ENCODE measurements at places on chromosomes 12 and 14.

DNA sequence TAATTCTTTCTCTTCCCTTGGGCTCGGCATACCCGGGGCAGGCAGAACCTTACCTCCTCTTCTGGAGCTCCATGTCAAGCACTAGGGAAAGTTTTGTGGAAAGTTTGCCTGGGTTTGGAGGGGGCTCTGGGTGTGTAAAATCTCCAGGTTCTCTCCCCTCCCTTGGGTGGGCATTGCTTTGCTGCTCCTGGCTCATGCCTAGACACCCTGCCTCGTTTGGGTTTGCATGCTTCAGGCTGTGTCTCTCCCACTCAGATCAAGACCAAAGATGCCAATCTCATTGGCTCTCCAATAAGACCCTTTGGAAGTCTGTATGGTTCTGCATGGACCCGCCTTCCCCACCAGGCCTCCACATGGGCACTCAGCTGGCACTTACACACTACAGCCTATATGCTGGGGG lies 6.2 kb upstream of the KRT2 start:
- DNase-seq = no peak

DNA sequence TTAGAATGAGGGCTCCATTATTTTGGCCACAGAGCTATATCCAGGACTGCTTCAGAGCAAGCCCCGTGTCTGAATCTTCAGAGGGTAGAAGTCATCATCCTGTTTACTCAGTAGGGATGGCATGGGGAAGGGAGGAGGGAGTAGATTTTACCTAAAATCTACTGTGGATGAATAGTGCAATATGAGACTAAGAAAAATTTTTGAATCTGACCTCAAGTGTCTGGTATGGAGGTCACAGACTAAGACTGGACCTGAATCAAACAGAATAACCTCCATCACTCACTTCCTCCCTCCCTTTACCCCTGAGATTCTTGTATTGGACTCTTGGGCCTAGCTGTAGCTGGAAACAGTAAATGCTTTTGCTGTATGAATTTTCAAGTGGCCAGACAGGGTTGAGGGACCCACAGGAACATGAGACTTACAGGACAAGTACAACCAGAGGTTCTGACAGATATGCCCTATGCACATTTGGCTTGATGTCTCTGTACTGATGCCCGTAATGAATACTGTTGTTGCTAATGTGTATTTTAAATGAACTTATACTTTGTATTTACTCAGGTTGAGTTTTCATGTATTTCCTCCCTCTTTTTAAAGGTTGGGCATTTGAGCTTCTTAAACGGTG lies 78.5 kb downstream of the CCDC91 start:
- DNase-seq = no peak

GRCh38 chr12:81992461-81992860 lies 233.3 kb upstream of the PPFIA2 start:
- no peak for DNase-seq

DNA sequence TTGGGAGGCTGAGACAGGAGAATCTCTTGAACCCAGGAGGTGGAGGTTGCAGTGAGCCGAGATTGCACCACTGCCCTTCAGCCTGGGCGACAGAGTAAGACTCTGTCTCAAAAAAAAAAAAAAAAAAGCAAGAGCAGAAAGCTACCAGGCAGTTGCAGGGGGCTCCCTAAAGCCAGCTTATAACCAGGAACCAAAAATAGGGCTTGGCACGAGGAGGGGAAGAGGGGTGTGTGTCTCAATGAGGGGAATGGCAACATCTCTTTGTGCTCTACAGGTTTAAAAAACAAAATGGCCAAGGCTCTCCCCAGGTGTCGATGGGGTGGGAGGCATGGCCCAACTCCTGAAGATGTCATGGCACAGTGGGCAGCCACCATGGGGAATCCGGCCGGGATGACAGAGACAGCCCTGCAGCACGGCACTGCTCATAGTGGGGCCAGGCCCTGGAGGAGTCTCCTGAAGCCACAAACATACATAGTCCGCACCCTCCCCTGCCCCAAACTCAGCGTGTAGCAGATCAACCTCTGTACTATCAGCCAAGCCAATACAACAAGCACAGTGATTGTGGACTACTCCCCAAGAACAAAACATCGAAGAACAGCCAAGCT lies 16.0 kb upstream of the EIF5 start:
- no peak for DNase-seq

GRCh38 chr12:26576266-26576665 lies 256.7 kb downstream of the ITPR2 start:
- DNase-seq = no peak

GRCh38 chr12:106204312-106204711 lies 43.5 kb downstream of the CKAP4 start:
- DNase-seq = no peak

DNA sequence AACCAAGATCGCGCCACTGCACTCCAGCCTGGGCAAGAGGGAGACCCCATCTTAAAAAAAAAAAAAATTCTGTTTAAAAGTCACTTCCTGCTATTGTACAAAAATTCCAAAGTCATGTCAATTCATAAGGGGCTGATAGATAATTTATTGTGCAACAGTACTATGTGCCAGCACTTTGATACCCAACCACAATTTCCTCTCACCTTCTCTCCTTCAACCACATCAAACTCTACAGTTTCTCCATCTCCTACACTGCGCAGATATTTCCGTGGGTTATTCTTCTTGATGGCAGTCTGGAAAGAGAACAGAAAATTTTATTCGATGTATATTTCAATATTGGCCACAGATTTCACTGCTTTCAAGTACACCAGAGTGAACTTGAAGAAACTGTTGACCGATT lies 7.6 kb downstream of the YBX3 start:
- no peak for DNase-seq

DNA sequence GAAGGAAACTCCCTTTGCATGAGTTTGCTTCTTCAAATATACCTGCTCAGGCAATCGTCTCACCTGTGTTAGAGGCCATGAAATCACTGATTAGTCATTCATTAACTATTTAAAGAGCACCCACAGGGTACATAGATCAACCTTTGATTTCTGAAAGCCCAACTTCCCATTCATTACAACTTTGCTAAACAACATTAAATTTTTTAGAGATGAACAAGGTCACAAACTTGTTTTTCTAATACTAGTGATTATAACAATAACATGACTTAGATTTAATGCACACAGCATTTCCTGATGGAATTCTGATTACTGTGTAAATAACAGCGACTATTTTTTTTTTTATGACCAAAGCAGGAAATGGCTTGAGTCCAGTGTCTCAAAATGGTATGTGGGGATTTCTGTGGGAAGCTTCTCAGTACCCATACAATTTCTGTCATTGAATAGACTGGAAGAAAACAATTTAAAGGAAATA lies 5.4 kb upstream of the ERO1A start:
- DNase-seq = no peak

- DNase-seq = no peak
Observed at GRCh38 chr14:61179061-61179690, 102.0 kb downstream of the TMEM30B start.

GRCh38 chr12:62044450-62045135 lies 215.6 kb upstream of the USP15 start:
- no peak for DNase-seq

DNA sequence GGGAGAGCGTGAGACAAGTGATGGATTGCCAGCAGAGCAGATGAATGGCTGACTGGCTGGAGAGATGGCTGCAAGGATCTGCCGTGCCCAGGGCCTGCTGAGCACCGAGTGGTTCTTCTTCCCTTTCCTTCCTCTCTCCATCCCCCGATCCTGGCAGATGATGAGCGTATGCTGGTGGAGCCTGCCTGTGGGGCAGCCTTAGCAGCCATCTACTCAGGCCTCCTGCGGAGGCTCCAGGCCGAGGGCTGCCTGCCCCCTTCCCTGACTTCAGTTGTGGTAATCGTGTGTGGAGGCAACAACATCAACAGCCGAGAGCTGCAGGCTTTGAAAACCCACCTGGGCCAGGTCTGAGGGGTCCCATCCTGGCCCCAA lies 15.5 kb downstream of the SDSL start:
- no peak for DNase-seq

GRCh38 chr12:131455218-131455506 lies 255.7 kb upstream of the SFSWAP start:
- no peak for DNase-seq

DNA sequence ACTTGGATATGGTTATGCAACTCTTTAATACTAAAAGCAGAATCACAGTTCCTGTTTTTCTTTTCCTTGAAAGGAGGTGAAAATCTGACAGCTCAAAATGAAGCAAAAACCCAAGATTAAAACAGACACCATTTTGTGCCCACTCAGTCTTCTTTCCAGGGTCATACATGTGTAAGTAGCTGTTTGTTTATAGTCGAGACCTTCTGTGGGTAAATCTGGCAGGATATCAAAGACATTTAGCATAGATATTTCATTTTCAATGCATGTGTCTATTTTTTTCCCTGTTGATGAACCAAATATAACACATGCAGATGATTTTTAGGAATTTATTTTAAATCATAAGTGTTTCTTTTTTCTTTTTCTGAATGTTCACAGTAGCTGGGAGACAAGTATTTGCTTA lies 398.8 kb downstream of the FOXG1 start:
- no peak for DNase-seq

GRCh38 chr12:109963330-109963729 lies 32.8 kb downstream of the GIT2 start:
- no peak for DNase-seq

DNA sequence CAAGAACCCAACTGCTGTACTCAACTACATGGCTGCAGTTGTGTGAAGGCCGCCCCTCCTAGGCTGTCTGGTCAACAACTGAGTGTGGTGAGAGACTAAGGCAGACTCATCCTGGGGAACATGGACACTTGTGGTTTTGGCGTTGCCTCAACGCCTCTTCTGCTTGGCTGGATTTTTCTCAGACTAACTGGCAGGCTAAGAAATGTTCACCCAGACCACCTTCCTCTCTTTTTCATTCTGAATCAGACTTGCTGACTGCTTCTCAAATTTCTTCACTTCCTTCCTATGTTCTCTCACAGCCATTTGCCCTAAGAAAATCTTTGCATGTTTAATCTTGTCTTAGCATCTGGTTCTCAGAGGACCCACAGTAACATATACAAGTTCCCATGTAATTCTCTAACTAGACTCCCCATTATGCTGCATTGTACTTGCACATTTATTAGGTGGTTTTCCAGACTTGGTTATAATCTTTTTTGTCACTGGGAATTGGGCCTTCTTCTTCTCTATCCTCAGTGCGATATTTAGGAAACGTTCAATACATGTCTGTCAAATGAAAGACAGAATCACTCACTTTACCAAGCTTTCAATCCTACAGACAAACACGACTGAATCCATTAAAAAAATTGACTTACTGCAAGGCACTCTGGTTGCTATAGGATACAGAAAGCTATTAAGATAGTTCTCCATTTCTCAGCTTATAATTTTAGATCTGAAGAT lies 327.6 kb downstream of the CCER1 start:
- no peak for DNase-seq

DNA sequence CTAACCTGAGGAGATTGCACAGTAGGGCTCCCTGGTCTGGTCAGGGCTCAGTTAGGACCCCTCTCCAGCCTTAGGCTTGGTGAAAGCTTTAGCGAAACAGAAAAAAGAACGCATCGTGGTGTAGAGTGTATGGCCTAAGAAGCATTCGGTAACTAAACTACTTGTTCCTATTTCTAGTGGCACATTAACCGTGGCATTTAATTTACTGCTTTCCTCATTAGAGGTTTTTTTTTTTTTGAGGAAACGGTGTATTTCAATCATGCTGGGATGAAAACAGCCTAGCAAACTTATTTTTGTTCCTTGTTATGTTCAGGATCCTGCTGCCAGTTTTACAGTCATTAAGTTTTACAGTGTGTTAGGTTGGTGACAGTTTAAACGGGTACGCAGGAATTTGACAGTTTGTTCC lies 518 bp upstream of the OSBPL8 start:
- DNase-seq = no peak

GRCh38 chr14:84643446-84643845 lies 886.5 kb upstream of the FLRT2 start:
- DNase-seq = no peak

- no peak for DNase-seq
Observed at GRCh38 chr12:106114447-106115068, 24.2 kb downstream of the NUAK1 start.

DNA sequence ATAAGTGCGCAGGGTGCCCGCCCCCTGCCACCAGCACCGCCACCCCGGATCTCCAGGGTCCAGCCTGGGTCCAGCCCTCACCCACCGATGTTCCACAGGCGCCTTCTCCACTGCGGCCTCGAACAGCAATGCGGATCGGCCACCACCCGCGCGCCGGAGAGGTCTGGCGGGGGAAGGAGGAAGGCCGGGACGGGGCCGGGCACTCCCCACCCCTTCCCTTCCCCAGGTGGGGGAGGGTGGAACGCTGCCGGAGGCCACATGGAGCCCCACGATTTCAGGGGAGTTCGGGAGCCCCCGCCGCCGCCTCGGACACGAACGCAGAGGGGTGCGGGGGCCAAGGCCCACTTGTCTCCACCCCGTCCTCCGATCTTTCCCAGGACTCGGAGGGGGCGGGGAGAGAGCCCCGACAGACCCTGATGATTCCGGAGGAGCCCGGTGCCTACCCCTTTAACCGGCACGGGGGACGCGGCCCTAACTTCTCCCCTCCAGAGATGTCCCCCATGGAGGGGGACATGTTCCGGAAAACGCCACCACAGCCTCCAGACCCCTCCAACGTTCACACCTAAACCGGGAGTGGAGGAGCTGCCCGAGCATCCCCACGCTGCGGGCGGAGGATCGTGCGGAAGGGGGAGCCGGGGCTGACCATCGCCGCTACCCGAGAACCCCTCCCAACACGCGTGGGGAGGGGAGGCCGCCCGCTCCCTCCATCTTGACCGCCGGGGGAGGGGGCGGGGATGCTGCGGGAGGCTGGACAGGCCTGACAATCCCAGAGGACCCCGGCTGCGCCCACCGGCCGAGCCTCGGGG lies 1.1 kb downstream of the ATXN2 start:
- peak; percentile 2 for DNase-seq

DNA sequence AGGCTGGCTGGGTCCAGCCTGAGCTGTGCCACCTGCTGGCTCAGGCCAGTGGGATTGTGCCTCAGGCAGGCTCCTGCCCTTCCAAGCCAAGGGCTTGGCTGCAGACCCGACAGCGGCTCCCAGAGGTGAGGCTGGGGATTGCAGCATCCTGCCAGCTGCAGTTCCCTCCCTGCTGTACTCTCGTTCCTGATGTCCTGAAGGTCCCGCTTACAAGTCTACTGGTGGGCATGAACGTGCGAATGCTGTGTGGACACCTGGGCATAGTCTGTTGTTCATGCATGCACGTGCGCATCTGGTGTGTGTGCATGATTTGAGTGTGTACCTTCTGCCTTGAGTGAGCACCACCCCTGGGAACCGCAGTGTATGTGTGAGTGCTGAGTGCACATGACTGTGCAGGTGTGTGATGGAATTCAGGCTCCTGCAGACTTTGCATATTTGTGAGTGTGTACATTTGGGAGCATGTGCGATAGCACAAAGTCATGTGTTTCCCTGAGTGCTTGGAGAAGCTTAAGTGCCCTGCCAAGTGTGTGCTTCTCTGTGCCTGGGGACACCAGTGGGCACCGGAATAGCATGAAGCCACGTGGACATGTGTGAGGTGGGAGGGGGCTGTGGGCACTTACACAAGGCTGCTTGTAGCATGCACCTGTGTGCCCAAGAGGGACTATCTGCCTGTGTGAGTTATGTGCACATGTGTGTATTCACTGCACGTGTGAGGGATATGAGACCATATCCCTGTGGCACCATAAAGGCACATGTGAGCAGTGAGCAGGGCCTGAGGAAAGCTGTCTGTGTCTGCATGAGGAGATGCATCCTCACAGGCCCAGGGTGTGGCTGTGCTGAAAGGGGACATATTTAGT lies 19.3 kb upstream of the KRT7 start:
- DNase-seq = peak; percentile 17

- no peak for DNase-seq
Observed at GRCh38 chr14:53516261-53516774, 363.2 kb upstream of the DDHD1 start.
